Uterine smooth muscle cell (primary cell): ENCODE measurements at places on chromosomes 2 and 18. TPM values are rescaled to one million over a fixed set of nuclear protein-coding genes. Genes with fewer than 3 reads are reported as not detected.

RBM44 gene
- 0.25 and 0.33 TPM in 2 replicates for total RNA-seq

GALNT13 gene
- total RNA-seq = 0.87 and 2.2 TPM in 2 replicates

TRABD2A gene
- total RNA-seq = 2.5 and 4.8 TPM in 2 replicates

GKN2 gene
- total RNA-seq = not detected in 2 replicates

RAB6C gene
- total RNA-seq = under 0.01 TPM in 1 of 2 replicates, not detected in the other

NPHP1 gene
- total RNA-seq = 5.4 and 5.6 TPM in 2 replicates

MREG gene
- 3.2 and 6.0 TPM in 2 replicates for total RNA-seq
